ENCODE measurements at places on chromosomes 2 and 18. TPM values are rescaled to one million over a fixed set of nuclear protein-coding genes. Genes with fewer than 3 reads are reported as not detected.

- no peak for DNase-seq
Measured at GRCh38 chr2:42054714-42055430, 7.1 kb downstream of the PKDCC start.

Gene CFC1
- total RNA-seq: not detected

DNA sequence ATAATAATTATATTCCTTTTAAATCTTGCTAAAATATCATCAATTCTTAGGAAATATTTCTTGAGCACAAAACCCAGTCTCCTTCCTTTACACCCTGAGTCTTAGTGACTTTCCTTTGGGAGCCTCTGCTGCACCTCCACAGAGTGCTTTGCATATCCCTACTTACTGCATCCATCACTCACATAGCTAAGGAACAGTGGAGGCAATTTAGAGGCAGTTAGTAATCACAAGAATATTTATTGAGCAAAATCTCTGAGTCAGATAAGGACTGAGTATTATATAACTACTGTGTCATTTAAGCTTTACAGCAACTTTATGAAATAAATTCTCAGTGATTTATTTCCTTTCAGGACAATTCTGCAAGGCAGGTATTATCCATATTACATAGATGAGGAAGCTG lies 327.7 kb downstream of the TMX3 start:
- DNase-seq: no peak

Gene C1GALT1C1L
- 0.12 TPM for total RNA-seq

- no peak for DNase-seq
Measured at GRCh38 chr2:57554348-57554747, 492.3 kb upstream of the VRK2 start.

- DNase-seq: no peak
Measured at GRCh38 chr18:44502790-44503189, 177.9 kb upstream of the SETBP1 start.

GRCh38 chr2:71831193-71831577 lies 316.5 kb downstream of the CYP26B1 start:
- DNase-seq: no peak

- no peak for DNase-seq
Measured at GRCh38 chr18:45874491-45875184, 49.2 kb downstream of the SIGLEC15 start.

GRCh38 chr2:118993392-118993752 lies 51.4 kb downstream of the MARCO start:
- no peak for DNase-seq

- no peak for DNase-seq
Measured at GRCh38 chr18:489244-490023, 11.1 kb downstream of the COLEC12 start.

DNA sequence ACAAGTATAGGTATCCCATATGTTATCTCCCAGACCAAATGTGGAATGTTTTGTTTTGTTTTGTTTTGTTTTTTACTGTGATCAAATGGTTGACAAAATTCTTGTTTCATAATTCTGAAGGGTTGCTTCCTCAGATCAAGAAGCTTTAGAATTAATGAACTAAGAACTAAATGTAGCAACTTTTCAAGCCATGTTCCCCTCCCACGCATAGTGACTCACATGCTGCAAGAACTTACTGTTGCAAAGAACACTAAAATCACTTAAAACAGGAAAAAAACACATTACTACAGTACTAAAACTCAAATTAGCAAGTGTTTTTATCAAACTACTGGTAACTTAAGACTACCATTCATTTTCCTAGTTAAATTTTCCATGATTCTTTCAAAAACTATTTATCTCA lies 30.6 kb downstream of the HNRNPLL start:
- DNase-seq: no peak

DNA sequence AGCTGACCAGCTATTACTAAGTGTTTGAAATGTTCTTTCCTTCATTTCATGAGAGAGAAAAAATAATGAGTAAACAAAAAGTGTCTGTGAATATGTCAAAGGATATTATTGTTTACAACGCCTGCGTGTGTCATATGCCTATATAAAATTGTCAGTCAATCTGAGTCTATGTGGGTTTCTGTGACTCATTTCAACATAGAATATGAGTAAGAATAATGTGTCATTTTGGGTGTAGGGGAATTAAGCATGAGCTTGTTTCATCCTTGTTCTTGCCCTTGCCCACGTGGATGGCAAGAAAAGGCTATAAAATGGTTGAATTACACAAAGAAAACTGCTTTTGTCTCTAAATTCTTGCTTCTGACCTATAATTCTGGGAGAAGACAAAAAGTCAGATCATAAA lies 466.0 kb downstream of the PTH2R start:
- DNase-seq: no peak

DNA sequence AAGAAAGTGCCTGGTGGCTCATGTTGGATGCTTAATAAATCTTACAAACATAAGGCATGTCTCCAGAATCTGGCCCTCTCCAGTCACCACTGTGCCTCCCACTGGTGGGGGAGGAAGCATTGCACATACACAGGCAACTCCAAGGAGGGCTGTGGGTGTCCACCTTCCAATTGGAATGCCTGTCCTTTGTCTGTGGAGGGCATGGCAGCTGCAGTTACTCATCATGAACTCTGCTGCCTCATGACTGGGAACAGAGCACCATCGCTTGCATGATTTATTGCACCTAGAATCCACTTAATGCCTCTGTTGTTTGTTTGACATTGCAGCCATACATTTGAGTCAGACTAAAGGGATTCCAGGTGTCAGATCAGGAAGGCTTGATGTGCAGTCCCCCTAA lies 278.9 kb downstream of the PRKCE start:
- DNase-seq: no peak

Gene EPC2
- total RNA-seq: 39.3 TPM

DNA sequence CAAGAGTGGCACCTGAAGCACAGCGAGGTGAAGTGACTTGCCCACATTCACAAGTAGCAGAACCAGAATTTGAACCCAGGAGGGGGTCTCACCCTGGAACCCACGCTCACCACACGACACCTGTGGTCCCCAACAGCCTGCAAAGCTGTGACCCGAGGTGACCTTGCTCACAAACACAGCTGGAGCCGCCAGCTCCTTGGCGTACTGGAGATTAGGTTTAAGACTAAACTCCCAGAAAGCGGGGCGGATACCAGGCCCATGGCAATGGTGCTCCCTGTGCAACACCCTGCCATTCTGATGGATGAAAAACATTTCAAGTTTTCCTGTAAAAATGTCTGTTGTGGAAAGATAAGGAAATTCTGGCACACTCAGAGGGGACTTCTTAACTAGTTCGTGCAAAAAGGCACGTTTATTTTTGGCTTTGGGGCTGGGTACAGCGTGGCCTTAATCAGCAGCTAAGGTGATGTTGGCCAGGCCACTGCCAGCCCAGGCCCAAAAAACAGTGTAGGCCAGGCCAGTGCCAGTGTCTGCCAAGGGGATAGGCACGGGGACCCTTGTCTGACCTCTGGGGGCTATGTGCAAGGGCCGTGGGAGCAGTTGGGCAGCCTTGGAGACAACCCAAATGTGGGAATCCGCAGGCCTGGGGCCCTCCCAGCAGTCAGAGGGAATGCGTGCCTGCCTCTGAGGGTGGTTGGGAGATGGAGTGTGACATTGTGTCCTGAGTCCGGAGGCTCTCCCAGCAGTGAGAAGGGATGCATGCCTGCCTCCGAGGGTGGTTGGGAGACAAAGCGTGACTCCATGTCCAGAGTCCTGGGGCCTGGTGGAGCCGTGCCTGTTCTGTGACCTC lies 185.0 kb upstream of the HS6ST1 start:
- no peak for DNase-seq

Gene CKAP2L
- 28.2 TPM for total RNA-seq

Gene CAPN14
- total RNA-seq: 0.04 TPM

- peak; percentile 80 for DNase-seq
Measured at GRCh38 chr2:172095146-172095904, 7.4 kb downstream of the DLX2 start.

All from neural progenitor cell (in vitro differentiated cells).